Type B pancreatic cell (in vitro differentiated cells): ENCODE measurements at places on chromosomes 13 and 19. TPM values are rescaled to one million over a fixed set of nuclear protein-coding genes. Genes with fewer than 3 reads are reported as not detected.

Gene CRLF1
- total RNA-seq: 2.8 and 7.8 TPM in 2 replicates

GRCh38 chr19:10315335-10316214 lies at the start of gene FDX2:
FDX2 (minus strand) TSS chr19:10316015; CDS start chr19:10315996, 19 bp downstream.
- peak; percentile 92 for DNase-seq
- H3K27ac ChIP-seq: peak within 1 kb of the TSS; percentile 63
- H3K4me1 ChIP-seq: peaks cover 14% of the 10 kb centered on the region
- peaks cover 11% of the 10 kb centered on the region for H3K36me3 ChIP-seq
- peak within 1 kb of the TSS; percentile 93 for H3K4me3 ChIP-seq
- H3K27me3 ChIP-seq: no peaks in the 10 kb centered on the region

DNA sequence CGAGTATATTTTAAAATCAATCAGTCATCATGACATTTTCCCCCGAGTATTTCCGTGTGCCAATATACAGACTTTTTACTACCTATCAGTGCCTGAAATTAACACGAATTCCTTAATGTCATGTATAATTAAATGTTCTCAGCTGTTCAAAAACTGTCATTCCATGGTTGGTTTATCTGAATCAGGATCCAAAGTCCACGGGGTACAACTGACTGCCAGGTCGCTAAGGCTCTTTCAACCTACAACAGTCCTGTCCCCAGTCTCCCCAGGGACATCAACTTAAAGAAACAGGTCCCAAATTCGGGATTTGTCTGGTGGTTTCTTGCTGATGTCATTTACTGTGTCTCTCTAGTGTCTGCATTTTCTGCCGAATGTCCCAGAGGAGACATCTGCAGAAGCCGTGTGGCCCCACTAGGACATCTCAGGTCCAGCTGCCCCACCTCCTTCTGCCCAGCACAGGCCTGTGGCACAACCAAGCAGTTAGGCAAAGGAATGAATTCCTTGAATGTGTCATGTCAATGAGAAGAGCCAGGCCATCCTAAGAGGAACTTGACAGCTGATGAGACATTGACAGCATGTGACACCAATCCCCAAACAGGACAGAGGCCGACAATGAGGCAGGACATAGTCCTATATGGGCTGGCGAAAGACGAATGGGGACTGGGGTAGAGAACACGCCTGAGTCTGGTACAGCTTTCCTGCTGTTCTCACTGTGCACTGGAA lies 109.5 kb downstream of the STK24 start:
- H3K27me3 ChIP-seq: no peaks in the 10 kb centered on the region
- DNase-seq: no peak
- H3K36me3 ChIP-seq: peaks cover 39% of the 10 kb centered on the region
- H3K4me3 ChIP-seq: no peak overlapping the region
- H3K4me1 ChIP-seq: peaks cover 24% of the 10 kb centered on the region

DNA sequence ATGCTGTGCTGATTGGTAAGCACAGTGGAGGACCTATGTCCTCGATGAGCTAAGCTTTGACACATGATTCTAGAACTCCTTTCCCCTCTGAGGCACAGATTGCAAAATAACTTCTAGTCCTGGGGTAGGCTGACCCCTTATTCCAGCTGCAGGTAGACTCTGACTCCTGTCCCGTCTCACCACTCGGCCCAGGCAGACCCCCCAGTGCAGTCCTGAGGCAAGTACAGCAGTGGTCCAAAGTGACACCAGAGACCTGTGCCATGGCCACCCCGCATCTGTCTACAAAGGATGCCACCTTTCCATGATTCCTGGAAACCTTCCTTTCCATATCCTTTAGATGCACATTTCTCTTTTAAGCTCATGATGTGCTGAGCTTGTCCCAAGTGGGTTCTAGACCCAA lies 482.5 kb downstream of the ZNF536 start:
- no peak overlapping the region for H3K27ac ChIP-seq
- no peak overlapping the region for H3K4me3 ChIP-seq
- no peaks in the 10 kb centered on the region for H3K36me3 ChIP-seq
- DNase-seq: no peak
- H3K4me1 ChIP-seq: no peaks in the 10 kb centered on the region
